Cardiac atrium fibroblast (primary cell): ENCODE measurements at places on chromosomes 11 and 22. TPM values are rescaled to one million over a fixed set of nuclear protein-coding genes. Genes with fewer than 3 reads are reported as not detected.

Gene YPEL1
- total RNA-seq = 0.81 and 2.9 TPM in 2 replicates

Gene IL17REL
- total RNA-seq = not detected in 2 replicates

Gene MRGPRX4
- total RNA-seq = not detected in 2 replicates

Gene PANX3
- not detected in 2 replicates for total RNA-seq

Gene ANKK1
- total RNA-seq = not detected in 2 replicates

Gene RCOR2
- total RNA-seq = 3.2 and 3.4 TPM in 2 replicates

Gene OR2AT4
- not detected in 2 replicates for total RNA-seq

Gene TYMP
- 48.4 and 51.1 TPM in 2 replicates for total RNA-seq

Gene OR2AG1
- total RNA-seq = not detected in 2 replicates

Gene CDHR5
- total RNA-seq = not detected in 2 replicates

Gene GLYAT
- not detected in 2 replicates for total RNA-seq

Gene SPDYC
- total RNA-seq = not detected in 2 replicates

Gene MAPK8IP1
- total RNA-seq = 11.4 and 19.1 TPM in 2 replicates

Gene SAA4
- total RNA-seq = not detected in 2 replicates

Gene RFPL2
- total RNA-seq = not detected in 2 replicates

Gene NLRP14
- 0.49 TPM in 1 of 2 replicates, not detected in the other for total RNA-seq

Gene TEX12
- total RNA-seq = not detected in 2 replicates

Gene KRTAP5-9
- total RNA-seq = not detected in 2 replicates

Gene APOL4
- total RNA-seq = 0.32 TPM in 1 of 2 replicates, not detected in the other

Gene SPECC1L
- 25.8 and 29.6 TPM in 2 replicates for total RNA-seq

Gene APOA4
- not detected in 2 replicates for total RNA-seq

Gene CD44
- 95.0 and 175 TPM in 2 replicates for total RNA-seq

Gene CHRDL2
- not detected in 2 replicates for total RNA-seq

Gene TREH
- total RNA-seq = not detected in 2 replicates

Gene FGF4
- not detected in 2 replicates for total RNA-seq

Gene APOA1
- 2.3 TPM in 1 of 2 replicates, not detected in the other for total RNA-seq

Gene AGBL2
- 1.6 TPM in 1 of 2 replicates, not detected in the other for total RNA-seq

Gene FAM181B
- 0.18 TPM in 1 of 2 replicates, not detected in the other for total RNA-seq

Gene FOLR2
- total RNA-seq = not detected in 2 replicates

Gene NECTIN1
- 2.3 and 5.8 TPM in 2 replicates for total RNA-seq

Gene GPHA2
- 2.6 TPM in 1 of 2 replicates, not detected in the other for total RNA-seq

Gene POU2AF2
- not detected in 2 replicates for total RNA-seq

Gene ZBTB16
- total RNA-seq = 33.0 and 55.1 TPM in 2 replicates

Gene OR52E8
- total RNA-seq = not detected in 2 replicates

Gene TMEM86A
- total RNA-seq = 0.54 and 2.1 TPM in 2 replicates

Gene OSBP2
- 0.65 and 1.6 TPM in 2 replicates for total RNA-seq

Gene TRIM49D1
- not detected in 2 replicates for total RNA-seq

Gene CFAP300
- 10.0 and 10.8 TPM in 2 replicates for total RNA-seq

Gene DLAT
- total RNA-seq = 29.1 and 30.5 TPM in 2 replicates

Gene KLHDC7B
- total RNA-seq = not detected in 2 replicates

Gene SPA17
- 4.9 and 6.3 TPM in 2 replicates for total RNA-seq

Gene ADM2
- 10.2 and 10.8 TPM in 2 replicates for total RNA-seq

Gene SCGB1D2
- total RNA-seq = not detected in 2 replicates

Gene RIMBP3B
- 0.16 TPM in 1 of 2 replicates, not detected in the other for total RNA-seq

Gene VWCE
- 8.9 and 13.0 TPM in 2 replicates for total RNA-seq

Gene CENPM
- 3.7 and 9.6 TPM in 2 replicates for total RNA-seq

Gene ANGPTL5
- not detected in 2 replicates for total RNA-seq

Gene LARGE2
- not detected in 2 replicates for total RNA-seq

Gene GLB1L3
- total RNA-seq = not detected in 2 replicates

Gene TYR
- total RNA-seq = not detected in 2 replicates

Gene ZMAT5
- 26.9 and 28.0 TPM in 2 replicates for total RNA-seq

Gene MMP27
- not detected in 2 replicates for total RNA-seq

Gene APOBEC3C
- 17.1 and 19.0 TPM in 2 replicates for total RNA-seq

Gene TRIM49
- total RNA-seq = not detected in 2 replicates

Gene MS4A4E
- not detected in 2 replicates for total RNA-seq

Gene HSPB2
- 0.36 and 1.9 TPM in 2 replicates for total RNA-seq

Gene CATSPER1
- total RNA-seq = not detected in 2 replicates

Gene TUG1
- total RNA-seq = 35.4 and 47.0 TPM in 2 replicates
